ENCODE measurements at places on chromosomes 1 and 21. TPM values are rescaled to one million over a fixed set of nuclear protein-coding genes. Genes with fewer than 3 reads are reported as not detected.
A peak's percentile ranks its signal among the peaks of the same experiment; 100 is the strongest.

The TFF2 gene
- total RNA-seq = not detected

DNA sequence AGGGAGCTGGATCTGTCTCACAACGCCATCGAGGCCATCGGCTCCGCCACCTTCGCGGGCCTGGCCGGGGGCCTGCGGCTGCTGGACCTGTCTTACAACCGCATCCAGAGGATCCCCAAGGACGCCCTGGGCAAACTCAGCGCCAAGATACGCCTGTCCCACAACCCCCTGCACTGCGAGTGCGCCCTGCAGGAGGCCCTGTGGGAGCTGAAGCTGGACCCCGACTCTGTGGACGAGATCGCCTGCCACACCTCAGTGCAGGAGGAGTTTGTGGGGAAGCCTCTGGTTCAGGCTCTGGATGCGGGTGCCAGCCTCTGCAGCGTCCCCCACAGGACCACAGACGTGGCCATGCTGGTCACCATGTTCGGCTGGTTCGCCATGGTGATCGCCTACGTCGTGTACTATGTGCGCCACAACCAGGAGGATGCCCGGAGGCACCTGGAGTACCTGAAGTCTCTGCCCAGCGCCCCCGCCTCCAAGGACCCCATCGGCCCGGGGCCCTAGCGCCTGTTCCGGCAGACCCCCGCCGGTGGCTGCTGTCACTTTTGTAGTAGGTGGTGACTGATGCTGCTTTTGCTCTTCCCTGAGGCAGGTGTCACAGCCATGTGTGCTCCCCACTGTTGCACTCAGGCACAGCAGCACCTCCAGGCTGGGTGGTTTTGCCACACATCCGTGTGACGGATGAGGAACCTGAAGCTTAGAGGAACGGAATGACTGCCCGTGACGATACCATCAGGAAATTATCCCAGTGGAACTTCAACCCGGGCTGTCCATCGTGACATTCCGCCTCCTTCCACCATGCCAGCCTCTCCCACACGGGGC is 1.8 kb downstream of the LRRC3 start:
- H3K4me3 ChIP-seq = peak overlapping the region; percentile 59
- peak; percentile 35 for DNase-seq
- H3K36me3 ChIP-seq = no peaks in the 10 kb centered on the region
- H3K27ac ChIP-seq = no peak overlapping the region
- H3K4me1 ChIP-seq = peaks cover 1% of the 10 kb centered on the region
- H3K27me3 ChIP-seq = peaks cover 17% of the 10 kb centered on the region

DNA sequence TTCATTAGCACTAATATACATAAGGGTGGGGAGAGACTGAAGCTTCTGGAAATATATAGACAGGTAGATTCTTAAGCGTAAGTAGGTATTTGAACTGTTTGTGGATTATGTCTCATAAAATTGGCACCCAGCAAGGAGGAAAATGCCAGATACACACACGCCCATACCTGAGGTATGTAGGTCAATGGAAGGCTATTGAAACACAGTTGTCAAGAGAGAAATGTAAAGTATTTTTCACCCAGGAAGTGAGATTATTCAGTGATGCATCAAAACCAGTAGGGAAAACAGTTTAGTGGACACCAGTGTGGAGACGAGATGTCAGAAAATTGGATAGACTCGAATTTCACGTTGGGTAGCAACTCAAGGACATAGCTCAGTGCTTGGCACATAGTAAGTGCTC is 4.7 kb upstream of the RSPH1 start:
- no peak overlapping the region for H3K27ac ChIP-seq
- DNase-seq = no peak
- peaks cover 28% of the 10 kb centered on the region for H3K4me1 ChIP-seq
- no peak overlapping the region for H3K4me3 ChIP-seq

The LRRC40 gene
- total RNA-seq = 18.8 TPM

The HLX gene
- total RNA-seq = 0.43 TPM

- no peaks in the 10 kb centered on the region for H3K36me3 ChIP-seq
- no peak for DNase-seq
- H3K4me3 ChIP-seq = no peak overlapping the region
- H3K27me3 ChIP-seq = peaks cover 7% of the 10 kb centered on the region
Measured at GRCh38 chr1:218493986-218494385, 148.8 kb downstream of the TGFB2 start.

- H3K4me3 ChIP-seq = no peak overlapping the region
- no peaks in the 10 kb centered on the region for H3K36me3 ChIP-seq
- H3K27me3 ChIP-seq = no peaks in the 10 kb centered on the region
- no peak for DNase-seq
- H3K27ac ChIP-seq = no peak overlapping the region
Measured at GRCh38 chr1:165169028-165169427, 187.5 kb downstream of the LMX1A start.

GRCh38 chr1:23124259-23125026 is 44.2 kb downstream of the LUZP1 start:
- H3K36me3 ChIP-seq = peaks cover 2% of the 10 kb centered on the region
- H3K4me1 ChIP-seq = peaks cover 24% of the 10 kb centered on the region
- H3K27me3 ChIP-seq = no peaks in the 10 kb centered on the region
- DNase-seq = no peak
- H3K27ac ChIP-seq = no peak overlapping the region
- no peak overlapping the region for H3K4me3 ChIP-seq

GRCh38 chr1:206790502-206791250 is 18.4 kb upstream of the IL10 start:
- peaks cover 25% of the 10 kb centered on the region for H3K27me3 ChIP-seq
- no peak overlapping the region for H3K4me3 ChIP-seq
- H3K36me3 ChIP-seq = peaks cover 1% of the 10 kb centered on the region
- peaks cover 54% of the 10 kb centered on the region for H3K4me1 ChIP-seq
- no peak for DNase-seq
- H3K27ac ChIP-seq = no peak overlapping the region

The PRR9 gene
- not detected for total RNA-seq

GRCh38 chr1:47469910-47470309 is 32.1 kb downstream of the FOXD2 start:
- H3K27ac ChIP-seq = no peak overlapping the region
- H3K36me3 ChIP-seq = no peaks in the 10 kb centered on the region
- no peaks in the 10 kb centered on the region for H3K4me1 ChIP-seq
- DNase-seq = no peak

DNA sequence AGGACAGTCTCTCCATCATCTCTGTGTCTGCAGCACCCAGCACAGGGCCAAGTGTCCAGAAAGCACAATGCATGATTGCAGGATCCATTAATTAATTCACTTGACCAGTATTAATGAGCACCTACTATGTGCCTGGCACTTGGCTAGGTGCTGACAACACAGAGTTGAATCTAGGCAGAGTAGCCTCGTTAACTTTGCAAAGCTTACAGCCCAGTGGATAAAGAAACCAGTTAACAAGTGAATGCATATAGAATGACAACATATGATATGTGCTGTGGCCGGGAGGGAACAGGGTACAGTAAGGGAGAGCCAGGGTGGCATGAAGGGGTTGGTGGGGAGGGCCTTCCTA is 10.9 kb downstream of the SLC1A7 start:
- no peaks in the 10 kb centered on the region for H3K27me3 ChIP-seq
- no peaks in the 10 kb centered on the region for H3K4me1 ChIP-seq
- no peak for DNase-seq
- H3K36me3 ChIP-seq = no peaks in the 10 kb centered on the region
- no peak overlapping the region for H3K27ac ChIP-seq

The ATP1A4 gene
- total RNA-seq = not detected

DNA sequence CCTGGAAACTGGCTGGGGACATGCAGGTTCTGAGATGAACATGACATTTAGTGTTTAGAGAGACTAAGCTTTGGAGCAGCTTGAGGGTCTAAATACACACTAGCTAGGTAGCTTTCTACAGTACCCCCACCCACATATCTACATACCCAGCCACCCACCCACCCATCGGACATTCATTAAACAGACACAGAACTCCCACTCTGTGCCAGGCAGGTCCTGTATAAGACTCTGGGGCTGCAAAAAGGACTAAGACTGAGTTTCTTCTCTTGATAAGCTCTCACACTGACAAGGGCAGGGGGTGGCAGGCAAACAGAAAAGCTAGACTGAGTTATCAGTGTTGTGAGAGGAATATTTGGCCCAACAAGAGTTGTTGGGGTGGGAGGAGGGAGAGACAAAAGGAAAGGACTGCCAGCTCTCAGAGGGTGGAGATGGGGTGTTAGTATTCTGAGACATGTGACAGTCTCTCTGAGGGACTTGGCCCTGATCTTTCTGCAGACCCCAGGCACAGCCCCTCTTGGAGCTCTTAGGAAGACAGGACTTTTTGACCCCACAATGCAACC is 6.8 kb downstream of the MAP7D1 start:
- H3K4me1 ChIP-seq = peaks cover 67% of the 10 kb centered on the region
- peak overlapping the region; percentile 91 for H3K4me3 ChIP-seq
- peak overlapping the region; percentile 97 for H3K27ac ChIP-seq

The TCHHL1 gene
- total RNA-seq = not detected

DNA sequence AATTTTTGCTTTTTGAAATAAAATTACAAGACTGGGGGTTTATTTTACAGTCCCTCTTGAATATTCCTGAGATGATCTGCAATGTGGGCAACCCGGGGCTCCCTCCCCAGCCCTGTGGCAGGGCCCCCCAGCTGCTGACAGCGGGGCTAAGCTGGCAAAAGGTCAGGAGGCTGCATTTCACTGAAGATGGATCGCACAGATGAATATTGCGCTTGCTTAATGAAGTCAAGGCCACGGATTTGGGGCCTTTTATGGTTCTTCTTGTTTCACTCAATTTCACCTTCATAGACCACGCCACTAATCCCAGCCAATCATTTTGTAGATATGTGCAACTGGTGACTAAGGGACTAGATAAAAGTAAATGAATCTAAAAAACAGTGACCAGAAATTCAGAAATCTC is 50.8 kb upstream of the SLC22A15 start:
- no peaks in the 10 kb centered on the region for H3K36me3 ChIP-seq
- peaks cover 11% of the 10 kb centered on the region for H3K27me3 ChIP-seq
- no peak overlapping the region for H3K27ac ChIP-seq
- H3K4me3 ChIP-seq = no peak overlapping the region
- no peaks in the 10 kb centered on the region for H3K4me1 ChIP-seq

DNA sequence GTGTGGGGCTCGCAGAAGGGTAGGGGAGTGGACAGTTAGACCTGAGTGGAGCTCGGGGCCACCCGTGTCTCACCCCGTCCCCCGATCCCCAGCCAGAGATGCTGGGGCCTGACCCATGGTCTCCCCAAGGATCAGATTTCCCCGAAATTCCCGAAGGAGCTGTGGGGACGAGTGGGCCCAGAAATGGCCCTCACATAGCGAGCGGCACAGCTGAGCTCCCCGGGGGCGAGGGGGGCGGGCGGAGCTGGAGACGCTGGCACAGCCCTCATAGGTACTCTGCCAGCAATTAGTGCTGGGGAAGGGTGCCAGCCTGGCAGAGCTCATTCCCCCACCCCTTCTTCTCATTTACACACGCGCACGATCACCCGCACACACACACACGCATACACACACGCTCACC is 9.2 kb downstream of the CASZ1 start:
- no peak overlapping the region for H3K4me3 ChIP-seq
- H3K27me3 ChIP-seq = peaks cover 9% of the 10 kb centered on the region
- H3K4me1 ChIP-seq = no peaks in the 10 kb centered on the region
- H3K36me3 ChIP-seq = no peaks in the 10 kb centered on the region

GRCh38 chr1:89815611-89816010 is 5.2 kb upstream of the LRRC8D start:
- H3K4me3 ChIP-seq = no peak overlapping the region
- H3K4me1 ChIP-seq = peaks cover 26% of the 10 kb centered on the region
- H3K36me3 ChIP-seq = peaks cover 1% of the 10 kb centered on the region
- no peak overlapping the region for H3K27ac ChIP-seq

- peaks cover 14% of the 10 kb centered on the region for H3K27me3 ChIP-seq
- no peak overlapping the region for H3K4me3 ChIP-seq
- H3K36me3 ChIP-seq = no peaks in the 10 kb centered on the region
Measured at GRCh38 chr1:47545912-47546483, 108.2 kb downstream of the FOXD2 start.

The CCDC17 gene
- 4.4 TPM for total RNA-seq

DNA sequence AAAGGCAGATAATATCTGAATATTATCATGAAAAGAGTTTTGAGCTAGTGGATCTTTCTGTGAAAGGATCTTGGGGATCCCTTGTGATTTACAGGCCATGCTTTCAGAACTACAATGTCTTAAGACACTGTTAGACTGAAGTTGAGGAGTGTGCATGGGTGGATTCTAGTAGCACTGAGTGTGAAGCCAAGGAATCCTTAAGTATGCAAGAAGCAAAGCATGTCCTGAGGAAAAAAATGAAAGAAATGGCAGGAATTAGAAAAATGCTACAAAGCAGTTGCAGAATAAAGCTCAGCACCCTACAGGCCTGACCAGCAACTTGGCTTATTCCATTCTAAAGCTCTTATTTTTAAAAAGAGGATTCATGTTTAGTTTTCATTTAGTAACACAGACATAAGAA is 11.9 kb downstream of the STX6 start:
- peaks cover 30% of the 10 kb centered on the region for H3K36me3 ChIP-seq
- DNase-seq = no peak
- H3K4me3 ChIP-seq = no peak overlapping the region
- no peaks in the 10 kb centered on the region for H3K27me3 ChIP-seq
- no peak overlapping the region for H3K27ac ChIP-seq
- H3K4me1 ChIP-seq = peaks cover 21% of the 10 kb centered on the region

Measured in activated naive CD8-positive, alpha-beta T cell treated with anti-CD3 and anti-CD28 coated beads, Interleukin-2, amount 10 ng/mL, durations not matched to agents 7 days and 5 days (primary cell).